ENCODE measurements at places on chromosomes 12 and 14.

GRCh38 chr12:3129301-3130056, 52.3 kb downstream of the TSPAN9 start:
- DNase-seq, result no peak

DNA sequence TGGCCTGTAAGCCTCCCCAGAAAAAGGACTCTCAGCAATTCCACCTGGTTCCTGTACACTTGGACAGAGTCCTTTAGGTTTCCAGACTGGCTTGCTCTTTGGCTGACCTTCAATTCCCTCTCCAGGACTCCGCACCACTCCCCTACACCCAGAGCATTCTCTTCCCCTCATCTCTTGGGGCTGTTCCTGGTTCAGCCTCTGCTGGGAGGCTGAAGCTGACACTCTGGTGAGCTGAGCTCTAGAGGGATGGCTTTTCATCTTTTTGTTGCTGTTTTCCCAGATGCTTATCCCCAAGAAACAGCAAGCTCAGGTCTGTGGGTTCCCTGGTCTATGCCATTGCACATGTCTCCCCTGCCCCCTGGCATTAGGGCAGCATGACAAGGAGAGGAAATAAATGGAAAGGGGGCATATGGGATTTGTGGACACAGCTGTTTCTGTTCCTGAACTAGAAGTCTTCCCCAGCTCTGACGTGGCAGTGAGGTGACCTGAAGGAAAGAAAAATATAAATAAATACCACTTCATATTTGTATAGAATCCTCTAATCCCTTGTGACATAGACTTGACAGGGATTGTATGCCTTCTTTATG, 1.3 kb downstream of the RNASE7 start:
- DNase-seq, result no peak

GRCh38 chr14:103834956-103835355, 12.4 kb downstream of the PPP1R13B start:
- DNase-seq, result no peak

GRCh38 chr12:3157581-3158323, 80.6 kb downstream of the TSPAN9 start:
- no peak for DNase-seq

- no peak for DNase-seq
Measured at GRCh38 chr12:124170760-124171159, 124.1 kb upstream of the RFLNA start.

GRCh38 chr12:101414533-101415119, 7.1 kb upstream of the ARL1 start:
- no peak for DNase-seq

DNA sequence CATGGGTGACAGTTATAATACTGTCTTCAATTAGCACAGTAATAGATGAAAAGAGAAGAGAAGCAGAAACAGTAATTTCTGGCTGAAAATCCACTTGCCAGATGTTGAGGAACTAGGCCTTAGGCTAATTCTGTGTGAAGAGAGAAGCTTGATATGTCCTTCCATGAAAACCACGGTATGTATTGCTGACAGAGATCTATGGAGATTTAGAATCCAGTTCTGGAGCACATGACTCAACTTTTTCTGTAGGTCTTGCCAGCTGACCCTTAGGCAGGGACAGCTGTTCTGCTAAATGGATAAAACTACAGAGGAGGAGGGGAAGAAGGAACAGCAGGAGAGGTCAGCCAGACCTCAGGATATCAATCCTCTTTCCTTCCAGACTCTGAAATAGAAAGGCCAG, 211.5 kb downstream of the PRKD1 start:
- DNase-seq, result no peak

GRCh38 chr12:79515530-79515935, 175.2 kb downstream of the PAWR start:
- DNase-seq, result no peak

- DNase-seq, result no peak
Measured at GRCh38 chr12:91367234-91367849, 184.7 kb upstream of the DCN start.

DNA sequence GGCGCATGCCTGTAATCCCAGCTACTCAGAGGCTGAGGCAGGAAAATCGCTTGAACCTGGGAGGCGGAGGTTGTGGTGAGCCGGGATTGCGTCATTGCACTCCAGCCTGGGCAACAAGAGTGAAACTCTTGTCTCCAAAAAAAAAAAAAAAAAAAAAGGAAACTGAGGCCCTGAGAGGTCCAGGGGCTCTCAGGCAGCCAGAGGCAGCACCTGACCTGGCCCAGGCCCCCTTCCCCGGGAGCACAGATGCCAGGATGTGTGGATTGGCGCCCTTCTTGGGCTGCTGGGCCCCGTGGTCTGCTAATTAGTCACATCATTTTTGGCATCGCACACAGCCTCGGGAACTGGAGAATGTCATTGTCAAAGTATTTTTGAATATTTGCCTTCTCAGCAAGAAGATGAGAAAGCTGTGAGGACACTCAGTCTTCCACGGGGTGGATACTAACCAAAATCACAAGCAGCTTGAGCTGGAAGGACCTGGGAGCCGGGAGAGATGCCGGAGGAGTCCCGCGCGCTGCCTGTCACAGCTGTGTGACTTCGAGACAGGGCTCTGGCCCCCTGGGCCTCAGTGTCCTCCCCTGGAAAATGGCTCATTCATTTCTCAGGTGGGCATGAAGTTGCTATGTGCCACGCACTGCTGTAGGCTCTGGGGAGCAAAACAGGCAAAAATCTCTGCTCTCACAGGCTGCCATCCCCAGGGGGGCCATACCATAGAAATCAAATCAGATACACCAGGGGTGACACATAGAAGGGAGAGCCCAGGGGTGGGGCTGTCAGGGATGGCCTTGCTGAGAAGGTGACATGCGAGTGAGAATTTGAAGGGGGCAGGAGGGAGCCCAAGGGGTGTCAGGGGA, 12.5 kb upstream of the RCOR1 start:
- no peak for DNase-seq

DNA sequence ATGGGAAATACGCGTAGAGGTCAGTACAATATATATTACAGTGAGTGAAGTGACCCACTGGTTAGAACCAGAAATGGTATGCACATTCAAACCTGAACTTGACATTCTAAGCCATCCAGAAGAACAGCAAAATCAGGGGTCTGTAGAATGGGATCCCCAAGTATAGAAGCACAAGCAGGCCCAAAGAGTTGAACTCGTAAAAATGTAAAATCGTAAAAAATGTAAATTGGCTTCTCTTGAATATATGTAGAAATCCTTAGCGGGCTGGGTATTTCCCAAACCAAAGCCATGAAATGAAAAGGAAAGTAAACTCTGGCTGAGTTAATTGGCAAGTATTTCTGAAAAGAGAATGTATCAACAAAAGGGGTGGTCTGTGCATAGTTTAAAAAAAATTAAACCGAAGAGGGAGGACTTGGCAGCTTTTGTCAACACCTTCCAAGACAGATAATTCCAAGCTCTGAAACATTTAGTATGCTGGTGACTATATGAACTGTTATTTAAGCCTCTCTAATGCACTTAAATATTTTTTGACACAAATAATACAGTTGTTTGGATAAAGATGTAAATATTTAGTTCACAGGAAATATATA, 1505.6 kb upstream of the FLRT2 start:
- DNase-seq, result no peak

DNA sequence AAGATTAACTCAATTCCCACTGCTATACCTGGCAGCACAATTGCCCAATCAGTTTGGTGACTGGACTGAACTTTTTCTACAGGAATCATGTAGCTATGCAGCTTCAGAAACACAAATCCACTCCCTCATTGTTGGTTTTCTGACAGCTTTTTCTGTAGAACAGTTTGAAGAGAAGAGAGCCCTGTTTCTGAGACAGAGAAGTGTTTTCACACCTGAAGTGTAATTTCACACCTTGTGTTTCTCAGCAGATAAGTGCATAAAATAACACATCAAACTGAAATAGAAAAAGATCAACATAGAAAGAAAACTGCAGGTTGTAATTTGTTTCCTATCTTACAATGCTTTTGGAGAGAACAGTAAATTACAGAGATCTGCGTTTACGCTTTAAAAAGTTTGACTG, 335.6 kb downstream of the SNAPC1 start:
- DNase-seq, result no peak

- DNase-seq, result no peak
Measured at GRCh38 chr14:19823765-19824164, 20.2 kb downstream of the OR4N2 start.

DNA sequence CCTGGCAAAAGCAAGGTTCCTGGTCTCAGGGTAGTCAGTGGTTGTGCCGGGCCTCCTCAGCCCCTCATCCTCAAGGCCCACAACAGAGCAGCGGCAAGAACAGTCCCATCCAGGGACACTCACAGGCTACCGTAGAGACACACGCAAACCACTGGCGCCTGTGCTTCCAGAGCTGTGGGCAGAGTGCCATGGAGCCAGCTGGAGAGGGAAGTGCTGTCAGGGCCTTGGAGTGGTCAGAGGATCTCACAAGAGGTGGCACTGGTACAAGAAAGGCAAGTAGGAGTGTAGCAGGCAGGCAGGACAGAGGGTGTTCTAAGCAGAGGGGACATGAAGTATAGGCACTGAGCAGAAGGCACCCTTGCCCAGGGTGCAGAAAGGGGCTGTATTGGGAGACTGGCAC, 34.6 kb downstream of the ANKRD9 start:
- no peak for DNase-seq

DNA sequence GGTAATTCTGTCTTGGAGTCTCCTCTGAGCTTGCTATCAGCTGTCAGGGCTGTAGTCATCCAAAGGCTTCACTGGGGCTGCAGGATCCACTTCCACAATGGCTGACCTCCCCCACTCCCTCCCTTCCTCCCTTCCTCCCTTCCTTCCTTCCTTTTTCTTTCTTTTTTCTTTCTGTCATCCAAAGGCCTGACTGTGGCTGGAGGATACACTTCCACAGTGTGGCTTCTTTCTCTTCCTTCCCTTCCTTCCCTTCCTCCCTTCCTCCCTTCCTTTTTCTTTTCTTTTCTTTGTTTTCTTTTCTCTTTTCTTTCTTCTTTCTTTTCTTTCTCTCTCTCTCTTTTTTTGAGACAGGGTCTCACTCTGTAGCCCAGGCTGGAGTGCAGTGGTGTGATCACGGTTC, 30.6 kb downstream of the ARF6 start:
- DNase-seq, result no peak

DNA sequence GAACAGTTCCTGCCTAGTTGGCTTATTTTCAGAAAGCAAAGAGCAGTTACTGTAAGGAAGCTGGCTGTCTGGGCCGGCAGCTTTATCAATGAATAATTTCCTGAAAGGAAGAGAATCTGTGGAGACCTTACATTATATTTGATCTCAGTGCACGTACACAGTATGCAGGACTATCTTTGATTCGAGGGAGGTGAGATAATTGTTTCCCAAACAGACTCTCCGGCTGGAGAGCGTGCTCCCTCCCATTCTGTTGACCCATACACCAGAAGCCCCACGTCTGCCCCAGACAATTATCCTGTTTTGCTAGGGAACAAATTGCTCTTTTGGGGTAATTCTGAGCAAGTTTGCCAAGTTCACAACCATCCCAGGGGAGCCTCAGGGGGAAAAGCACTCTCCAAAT, 1115.0 kb downstream of the VRK1 start:
- DNase-seq, result no peak

- no peak for DNase-seq
Measured at GRCh38 chr12:40099423-40099853, 6.4 kb downstream of the SLC2A13 start.

- peak; percentile 5 for DNase-seq
Measured at GRCh38 chr12:107134558-107134957, 41.2 kb upstream of the CRY1 start.

GRCh38 chr12:52360663-52361271, 6.5 kb downstream of the KRT85 start:
- DNase-seq, result no peak

DNA sequence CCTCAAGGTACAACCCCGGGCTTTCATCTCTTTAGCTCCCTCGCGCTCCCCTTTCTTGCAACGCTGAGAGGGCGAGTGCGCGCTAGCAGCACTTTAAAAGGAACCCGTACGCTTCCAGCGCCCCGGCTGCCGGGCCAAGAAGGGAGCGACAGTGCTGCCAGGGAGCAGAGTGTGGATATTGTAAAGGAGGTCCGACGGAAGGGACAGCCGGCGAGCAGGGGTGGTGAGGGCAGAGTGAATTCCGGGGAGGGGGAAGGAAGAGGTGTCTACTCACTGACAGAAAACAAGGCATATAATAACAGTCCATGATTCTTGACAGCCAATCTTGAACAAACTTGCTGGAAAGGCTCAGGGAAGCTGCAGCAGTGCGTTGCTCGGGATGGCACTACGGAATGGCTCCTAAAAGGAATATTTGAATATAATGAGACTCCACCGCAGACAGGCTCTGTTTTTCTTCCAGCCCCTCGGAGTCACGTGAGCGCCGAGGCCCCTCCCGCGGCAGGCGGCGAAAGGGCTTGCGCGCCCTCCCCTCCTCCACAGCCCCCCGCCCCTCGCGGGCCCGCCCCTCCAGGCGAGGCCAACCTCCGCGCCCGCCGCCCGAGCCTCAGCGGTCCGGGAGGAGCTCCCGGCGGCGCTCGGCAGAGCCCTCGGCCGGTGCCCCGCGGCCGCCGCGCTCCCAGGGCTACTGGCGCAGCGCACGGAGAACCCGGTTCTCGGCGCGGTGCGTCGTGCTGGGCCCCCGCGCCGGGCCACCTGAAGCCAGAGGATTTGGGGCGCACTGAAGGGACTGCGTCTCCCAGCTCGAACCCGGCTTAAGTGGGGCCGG, 3.4 kb downstream of the BMP4 start:
- DNase-seq, result peak; percentile 11

GRCh38 chr14:101504096-101504948, 57.0 kb upstream of the DIO3 start:
- DNase-seq, result no peak

DNA sequence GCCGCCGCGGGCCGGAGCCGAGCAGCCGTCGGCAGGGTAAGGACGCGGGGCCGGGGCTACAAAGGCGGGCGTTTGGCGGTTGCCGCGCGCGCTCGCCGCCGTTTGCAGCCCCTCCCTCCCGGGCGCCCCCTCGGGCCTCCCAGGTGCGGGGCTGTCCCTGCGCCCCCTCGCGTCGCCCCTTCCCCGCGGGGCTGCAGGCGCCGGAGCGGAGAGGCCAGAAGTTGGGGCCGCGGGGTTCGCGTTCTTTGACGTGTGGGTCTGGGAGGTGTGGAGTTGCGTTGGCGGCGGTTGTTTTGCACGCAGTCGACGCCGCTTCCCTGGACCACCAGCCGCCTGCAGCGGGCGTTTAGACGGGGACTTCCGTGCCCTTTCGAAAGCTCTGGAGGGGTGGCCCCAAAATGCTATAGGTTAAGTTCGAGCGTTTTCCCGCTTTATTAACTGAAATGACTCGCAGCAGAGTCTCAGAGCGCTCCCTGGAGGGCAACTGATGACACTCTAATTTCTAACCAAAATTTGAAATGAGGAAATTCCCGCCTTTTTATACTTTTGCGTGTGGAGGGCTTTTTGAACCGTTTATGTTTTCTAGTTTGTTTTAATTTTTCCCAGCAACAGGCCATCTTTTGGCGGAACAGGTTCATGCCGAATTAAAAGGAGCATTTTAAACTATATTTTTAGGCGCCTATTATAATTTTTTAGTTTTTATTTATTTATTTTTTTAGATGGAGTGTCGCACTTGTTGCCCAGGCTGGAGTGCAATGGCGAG, 902 bp downstream of the TMPO start:
- DNase-seq, result peak; percentile 68

GRCh38 chr14:74867673-74868072, 8.3 kb downstream of the PROX2 start:
- peak; percentile 13 for DNase-seq

GRCh38 chr14:62673014-62673755, 372.1 kb downstream of the KCNH5 start:
- DNase-seq, result no peak

GRCh38 chr14:97620066-97620465, 822.9 kb downstream of the VRK1 start:
- no peak for DNase-seq

GRCh38 chr12:105672121-105672975, 341.9 kb downstream of the C12orf75 start:
- no peak for DNase-seq

GRCh38 chr14:73896521-73896920, 9.9 kb downstream of the ZNF410 start:
- DNase-seq, result no peak

GRCh38 chr12:130743606-130744005, 27.5 kb upstream of the RIMBP2 start:
- no peak for DNase-seq

All from stimulated activated CD4-positive, alpha-beta T cell treated with anti-CD3 and anti-CD28 coated beads, Interleukin-4, amount 100 ng/mL, for 4 hours (primary cell).